ENCODE measurements at places on chromosomes 7 and 10.

DNA sequence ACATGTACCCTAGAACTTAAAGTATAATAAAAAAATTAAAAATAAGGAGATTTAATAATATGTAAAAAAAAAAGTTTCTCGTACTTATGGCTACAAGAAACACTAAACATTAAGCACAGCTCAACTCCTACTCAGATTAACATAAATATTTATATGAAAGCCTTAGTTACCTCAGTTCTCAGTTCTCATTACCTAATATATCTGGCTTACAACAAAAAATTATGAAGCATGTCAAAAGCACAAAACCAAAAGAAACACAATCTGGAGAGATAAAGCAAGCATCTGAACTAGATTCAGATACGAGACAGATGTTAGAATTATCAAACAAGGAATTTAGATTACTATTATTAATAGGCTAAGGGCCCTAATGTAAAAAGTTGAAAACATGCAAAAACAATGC, 40.1 kb downstream of the RNF133 start:
- no peak for DNase-seq

- no peak for DNase-seq
Measured at GRCh38 chr7:156194813-156195212, 382.6 kb upstream of the SHH start.

- peak; percentile 48 for DNase-seq
Measured at GRCh38 chr10:51892965-51893658, 193.7 kb upstream of the CSTF2T start.

DNA sequence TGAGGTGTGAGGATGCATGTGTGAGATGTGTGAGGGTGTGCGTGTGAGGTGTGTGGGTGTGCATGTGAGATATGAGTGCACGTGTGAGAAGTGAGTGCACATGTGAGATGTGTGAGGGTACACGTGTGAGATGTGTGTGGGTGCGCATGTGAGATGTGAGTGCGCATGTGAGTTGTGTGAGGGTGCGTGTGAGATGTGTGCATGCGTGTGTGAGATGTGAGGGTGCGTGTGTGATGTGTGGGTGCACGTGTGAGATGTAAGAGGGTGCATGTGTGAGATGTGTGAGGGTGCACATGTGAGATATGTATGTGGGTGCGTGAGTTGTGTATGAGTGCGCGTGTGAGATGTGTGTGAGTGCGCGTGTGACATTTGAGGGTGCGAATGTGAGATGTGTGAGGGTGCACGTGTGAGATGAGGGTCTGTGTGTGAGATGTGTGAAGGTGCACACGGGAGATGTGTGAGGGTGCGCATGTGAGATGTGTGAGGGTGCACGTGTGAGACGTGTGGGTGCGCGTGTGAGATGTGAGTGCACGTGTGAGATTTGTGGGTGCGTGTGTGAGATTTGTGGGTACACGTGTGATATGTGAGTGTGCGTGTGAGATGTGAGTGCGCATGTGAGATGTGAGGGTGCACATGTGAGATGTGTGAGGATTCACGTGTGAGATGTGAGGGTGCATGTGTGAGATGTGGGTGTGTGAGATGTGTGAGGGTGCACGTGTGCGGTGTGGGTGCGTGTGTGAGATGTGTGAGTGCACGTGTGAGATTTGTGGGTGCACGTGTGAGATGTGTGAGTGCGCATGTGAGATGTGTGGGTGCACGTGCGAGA, 30.5 kb downstream of the PPIF start:
- DNase-seq: no peak

- no peak for DNase-seq
Measured at GRCh38 chr10:131872827-131873375, 27.9 kb upstream of the PPP2R2D start.

DNA sequence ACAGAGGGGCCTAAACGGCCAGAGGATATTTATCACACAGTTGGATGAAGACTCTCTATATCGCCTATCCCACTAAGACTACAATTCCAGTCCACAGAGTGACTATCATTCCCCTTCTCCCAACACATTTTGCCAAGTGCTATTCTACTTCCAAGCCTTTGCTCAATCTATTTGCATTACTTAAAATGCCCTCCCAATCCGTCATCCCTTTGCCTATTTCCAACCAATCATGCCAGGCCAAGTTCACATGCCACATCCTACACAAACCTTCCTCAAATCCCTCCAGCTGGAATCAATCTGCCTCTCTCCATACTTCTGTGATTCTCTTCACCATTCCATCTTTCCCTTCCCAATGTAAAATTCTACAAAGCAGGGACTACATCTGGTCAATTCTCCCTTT, 38.2 kb downstream of the SMURF1 start:
- DNase-seq: no peak

DNA sequence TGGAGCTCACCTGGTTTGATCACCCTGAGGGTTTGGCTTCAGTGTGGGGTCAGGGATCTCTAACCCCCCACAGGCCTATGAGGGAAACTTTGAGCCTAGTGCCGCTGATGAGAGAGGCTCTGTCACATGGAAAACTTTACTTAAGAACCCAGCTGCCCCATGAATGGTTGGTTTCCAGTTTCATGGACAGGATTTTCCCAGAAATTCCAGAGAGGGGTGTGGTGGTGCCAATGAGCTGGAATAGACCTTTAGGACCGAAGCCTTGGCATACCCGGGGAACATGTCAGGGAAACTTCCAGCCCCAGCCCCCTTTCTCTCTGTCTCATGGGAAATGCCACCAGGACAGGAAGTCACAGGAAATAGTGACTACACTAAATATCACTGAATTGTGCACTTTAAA, 36.9 kb downstream of the AKR1B1 start:
- DNase-seq: no peak

DNA sequence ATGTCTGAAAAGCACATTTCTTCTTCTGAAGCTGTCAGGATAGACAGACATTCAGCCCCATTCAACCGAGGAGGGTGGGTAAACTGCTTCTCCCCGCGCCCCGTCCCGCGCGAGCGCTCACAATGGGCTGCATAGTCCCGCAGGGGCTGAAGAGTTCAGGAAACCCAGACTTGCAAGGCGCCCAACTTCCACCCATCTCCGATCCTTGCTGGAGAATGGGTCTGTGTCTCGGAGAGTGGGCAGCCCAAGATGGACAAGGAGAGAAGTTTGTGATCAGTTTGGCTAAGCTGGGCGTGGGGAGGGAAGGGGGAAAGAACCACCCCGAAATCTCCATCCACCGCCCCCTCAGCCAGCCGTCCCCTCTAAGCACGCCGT, 686 bp downstream of the AASS start:
- peak; percentile 19 for DNase-seq

GRCh38 chr7:42502022-42502421, 265.0 kb upstream of the GLI3 start:
- no peak for DNase-seq

DNA sequence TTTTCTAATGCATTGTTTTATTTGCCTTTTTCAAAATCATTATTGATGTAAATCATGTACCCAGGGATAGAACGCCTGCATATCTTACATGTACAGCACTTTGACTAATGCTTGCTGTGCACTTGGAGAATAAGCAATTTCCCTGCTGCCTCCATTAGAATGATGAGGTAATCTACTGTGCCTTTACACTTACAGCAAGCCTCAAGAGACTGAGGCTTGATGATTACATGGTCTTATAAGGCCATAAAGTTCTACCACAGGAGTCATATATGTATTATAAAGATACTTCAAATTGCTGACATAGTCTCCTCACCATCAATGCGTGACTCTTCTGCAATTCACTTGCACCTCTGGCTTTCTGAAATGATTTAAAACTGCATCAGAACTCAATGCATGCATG, 328.6 kb upstream of the HGF start:
- DNase-seq: no peak

DNA sequence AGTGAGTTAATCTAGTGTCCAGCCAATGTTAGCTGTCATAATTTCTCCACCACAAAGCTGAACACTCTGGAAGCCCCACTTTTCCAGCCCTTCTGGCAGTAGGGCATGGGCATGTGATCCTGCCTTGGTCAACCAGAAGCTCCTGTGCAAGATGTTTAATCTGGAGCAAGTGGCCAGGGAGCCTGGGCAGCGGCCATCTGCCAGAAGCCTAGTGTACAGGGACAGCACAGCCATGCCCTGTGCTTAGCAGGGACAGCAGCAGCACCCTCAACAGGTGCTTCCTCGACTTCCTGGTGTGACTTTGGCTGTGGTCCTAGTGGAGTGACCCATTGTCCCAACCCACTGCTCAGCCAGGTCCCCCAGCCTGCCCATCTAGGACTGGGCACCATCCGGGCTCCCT, 10.3 kb downstream of the RBP3 start:
- no peak for DNase-seq

DNA sequence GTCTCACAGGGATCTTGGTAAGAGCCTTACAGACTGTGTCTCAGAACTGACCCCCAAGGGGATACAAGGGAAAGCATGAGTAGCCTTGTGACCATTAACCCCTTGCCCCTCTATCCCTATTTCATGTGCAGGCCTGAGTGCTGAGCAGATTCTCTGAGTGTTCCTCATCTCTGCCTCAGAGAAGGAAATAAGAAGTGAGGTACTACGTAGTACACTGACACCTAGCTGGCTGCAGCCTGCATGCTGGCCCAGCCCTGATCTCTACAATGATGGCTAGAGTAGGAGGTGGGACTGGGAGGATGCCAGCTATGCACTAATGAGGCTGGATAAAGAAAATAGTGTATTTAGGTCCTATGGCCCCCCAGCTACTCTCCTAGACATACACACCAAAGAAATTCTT, 174.9 kb upstream of the HPS1 start:
- DNase-seq: no peak

- DNase-seq: peak; percentile 10
Measured at GRCh38 chr10:131790021-131790420, 110.8 kb upstream of the PPP2R2D start.

- no peak for DNase-seq
Measured at GRCh38 chr10:120253131-120253530, 203.9 kb upstream of the PLPP4 start.

- no peak for DNase-seq
Measured at GRCh38 chr7:372932-373791, 83.2 kb downstream of the FOXL3 start.

- peak; percentile 64 for DNase-seq
Measured at GRCh38 chr10:117543225-117544003, 868 bp downstream of the EMX2 start.

DNA sequence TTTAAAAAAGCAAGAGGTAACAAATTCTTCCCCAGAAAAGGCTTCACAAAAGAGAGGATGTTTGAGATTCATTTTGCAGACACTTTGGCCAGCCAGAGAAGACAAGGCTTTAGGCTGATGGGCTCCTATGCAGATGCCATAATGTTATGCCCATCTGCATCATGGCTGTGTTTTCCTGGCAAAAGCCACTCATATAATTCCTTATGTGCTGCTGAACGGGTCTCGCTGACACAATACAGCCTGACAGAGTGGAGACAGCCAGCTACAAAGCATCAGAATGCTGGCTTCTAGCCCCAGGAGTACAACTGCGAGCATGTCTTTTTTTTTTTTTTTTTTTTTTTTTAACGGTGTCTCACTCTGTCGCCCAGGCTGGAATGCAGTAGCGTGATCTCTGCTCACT, 1157.4 kb upstream of the AUTS2 start:
- no peak for DNase-seq

DNA sequence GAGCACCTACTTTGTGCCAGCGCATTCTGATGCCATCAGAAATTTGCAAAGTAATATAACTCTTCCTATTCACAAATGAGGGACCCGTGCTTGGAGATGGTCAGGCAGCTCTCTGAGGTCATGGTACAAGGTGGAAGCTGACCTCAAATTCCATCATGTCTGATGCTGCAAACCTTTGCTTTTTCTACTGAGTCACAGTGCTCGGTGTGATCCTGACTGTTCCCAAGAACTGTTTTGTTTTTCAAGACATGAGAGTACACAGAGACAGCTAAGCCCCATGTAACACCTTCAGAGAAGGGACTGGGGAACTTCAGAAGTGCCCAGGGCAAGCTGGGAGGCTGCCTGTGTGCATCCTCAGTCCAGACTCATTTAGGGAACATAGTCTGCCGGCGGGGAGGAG, 111.3 kb downstream of the FRMD4A start:
- DNase-seq: no peak

DNA sequence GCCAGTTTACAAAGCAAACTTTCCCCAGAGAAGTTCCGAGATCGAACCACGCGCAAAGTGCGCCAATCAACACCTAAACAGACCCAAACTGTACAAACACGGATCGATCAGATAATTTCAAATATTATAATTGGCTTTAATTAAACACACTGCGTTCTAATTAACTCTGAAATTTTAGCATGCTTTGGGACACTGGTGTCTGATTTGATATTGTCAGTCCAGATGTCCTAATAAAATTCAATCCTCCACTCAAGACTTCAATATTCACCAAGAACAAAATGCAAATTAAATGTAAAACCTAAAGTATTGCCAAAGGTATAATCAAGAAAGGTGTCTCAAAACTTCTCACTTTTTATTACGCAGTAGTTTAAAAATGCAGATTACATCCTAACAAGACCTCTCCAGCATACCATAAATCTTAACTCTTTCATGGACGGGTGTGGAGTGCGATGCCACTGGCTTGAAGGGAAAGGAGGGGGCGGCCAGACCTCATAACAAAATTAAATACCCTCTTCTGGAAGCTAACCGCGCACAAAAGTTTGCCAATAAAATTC, 5.9 kb upstream of the EBF3 start:
- DNase-seq: no peak

- no peak for DNase-seq
Measured at GRCh38 chr7:110750931-110751605, 339.9 kb upstream of the LRRN3 start.

GRCh38 chr7:25707768-25708620, 444.0 kb upstream of the NFE2L3 start:
- no peak for DNase-seq

DNA sequence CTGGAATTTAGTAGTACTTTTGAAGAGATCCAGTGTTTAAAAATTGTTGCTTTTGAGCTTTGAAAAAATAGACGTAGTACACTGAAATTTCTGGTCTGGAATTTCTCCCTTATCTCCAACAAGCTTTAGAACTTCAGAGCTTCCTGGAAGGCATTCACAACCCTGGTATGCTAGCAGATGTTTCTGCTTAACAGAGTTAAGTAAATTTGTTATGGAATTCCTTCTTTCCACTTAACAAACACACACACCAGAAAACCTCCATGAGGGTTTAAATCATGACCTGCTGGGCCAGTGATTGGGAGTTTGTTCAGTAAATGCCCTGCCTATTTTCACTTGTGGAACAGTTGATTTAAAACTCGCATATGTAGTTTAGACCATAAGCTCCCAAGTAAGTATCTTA, 13.7 kb downstream of the ASB15 start:
- DNase-seq: no peak

GRCh38 chr7:136446751-136447150, 421.7 kb upstream of the CHRM2 start:
- no peak for DNase-seq
